ENCODE measurements at places on chromosomes 5 and 9.

- no peak for DNase-seq
Measured at GRCh38 chr5:97037819-97038218, 101.9 kb downstream of the LNPEP start.

- no peak for DNase-seq
Measured at GRCh38 chr5:83048277-83048676, 28.9 kb downstream of the TMEM167A start.

DNA sequence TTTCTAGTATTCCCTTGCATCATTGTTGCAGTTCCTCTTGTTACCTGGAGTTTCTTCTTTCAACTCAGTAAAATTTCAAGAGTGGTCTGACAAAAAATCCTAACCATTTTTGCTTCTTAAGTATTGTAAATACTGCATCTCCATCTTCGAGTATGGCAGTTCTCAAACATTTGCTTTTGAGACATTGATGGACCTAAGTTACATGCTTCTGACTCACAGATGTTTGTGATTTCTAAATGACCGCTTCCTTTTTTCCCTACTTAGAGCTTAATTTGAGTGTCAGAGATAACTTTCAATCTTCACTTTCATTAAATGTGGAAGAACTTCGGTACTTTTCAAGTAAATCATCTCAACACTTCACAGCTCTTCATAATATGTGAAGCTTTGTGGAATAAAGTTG lies 4.2 kb downstream of the UHRF2 start:
- DNase-seq, result no peak

GRCh38 chr9:133758228-133758627 lies 20.1 kb upstream of the SARDH start:
- no peak for DNase-seq

GRCh38 chr5:14716755-14717752 lies 52.5 kb downstream of the OTULIN start:
- DNase-seq, result no peak

DNA sequence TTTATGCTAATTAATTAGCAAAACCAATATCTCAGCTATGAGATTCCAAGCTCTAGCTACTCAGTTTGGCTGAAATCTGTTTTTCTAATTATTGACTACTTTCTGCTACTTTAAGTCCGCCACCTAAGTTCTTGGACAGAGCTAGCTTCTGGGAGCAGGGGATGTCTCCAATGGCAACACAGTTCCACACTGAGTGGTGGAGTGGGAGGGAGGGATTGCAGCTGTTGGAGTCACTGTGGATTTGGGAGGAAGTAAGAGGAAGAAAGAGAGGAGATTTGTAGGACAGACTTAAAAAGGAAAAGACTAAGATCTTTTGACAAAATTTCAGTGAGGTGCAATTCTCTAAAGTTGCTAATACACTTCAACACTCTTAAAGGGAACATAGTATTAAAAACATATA lies 450.8 kb downstream of the NFIB start:
- DNase-seq, result no peak

GRCh38 chr5:157570531-157571200 lies 4.9 kb downstream of the ADAM19 start:
- DNase-seq, result no peak

- DNase-seq, result no peak
Measured at GRCh38 chr5:94192658-94193391, 425.6 kb downstream of the KIAA0825 start.

DNA sequence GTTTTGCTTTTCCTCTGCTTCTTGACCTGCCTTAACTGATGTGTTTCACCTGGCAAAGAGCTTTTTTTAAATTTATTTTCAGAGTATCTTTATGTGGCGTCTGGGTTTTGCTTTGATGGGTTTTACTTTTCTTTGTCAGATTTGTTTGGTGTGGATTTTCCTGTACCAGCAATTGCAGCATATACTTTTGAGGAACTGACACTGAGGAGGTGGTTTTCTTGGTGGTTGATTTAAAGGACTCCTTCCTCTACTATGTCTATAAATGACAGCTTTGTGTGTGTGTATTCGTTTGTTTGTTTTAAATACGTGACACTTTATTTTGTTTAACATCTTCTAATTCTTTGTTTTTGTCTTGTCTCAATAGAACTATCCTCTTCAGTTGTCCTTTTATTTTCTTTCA lies 1071.9 kb upstream of the ARRDC3 start:
- no peak for DNase-seq

- peak; percentile 42 for DNase-seq
Measured at GRCh38 chr9:77475641-77476473, 172.3 kb downstream of the GNA14 start.

All from stimulated activated CD4-positive, alpha-beta T cell treated with anti-CD3 and anti-CD28 coated beads, Interleukin-2, amount 100 ng/mL, for 48 hours (primary cell).